ENCODE measurements at places on chromosomes 13 and 19. TPM values are rescaled to one million over a fixed set of nuclear protein-coding genes. Genes with fewer than 3 reads are reported as not detected.
A peak's percentile ranks its signal among the peaks of the same experiment; 100 is the strongest.

- no peak for DNase-seq
Observed at GRCh38 chr19:5958074-5958850, 19.7 kb downstream of the RANBP3 start.

GRCh38 chr13:113321546-113321945, 24.5 kb downstream of the LAMP1 start:
- DNase-seq: no peak

DNA sequence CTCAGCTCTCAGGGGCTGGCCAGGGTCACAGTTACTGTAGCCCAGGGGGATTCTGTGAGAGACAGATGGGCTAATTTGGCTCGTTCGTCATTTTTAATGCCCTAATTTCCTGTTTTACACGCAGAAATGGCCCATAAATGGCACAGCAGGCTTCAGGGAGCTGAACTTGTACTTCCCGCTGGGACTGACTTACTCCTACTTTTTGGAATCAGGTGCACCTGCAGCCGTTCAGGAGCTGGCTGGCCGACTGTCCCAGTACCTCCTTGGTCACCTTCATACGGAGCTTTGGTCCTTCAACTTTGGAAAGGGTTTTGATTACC, 62.4 kb upstream of the URI1 start:
- no peak for DNase-seq

- no peak for DNase-seq
Observed at GRCh38 chr19:45136507-45137178, 24.1 kb downstream of the NKPD1 start.

DNA sequence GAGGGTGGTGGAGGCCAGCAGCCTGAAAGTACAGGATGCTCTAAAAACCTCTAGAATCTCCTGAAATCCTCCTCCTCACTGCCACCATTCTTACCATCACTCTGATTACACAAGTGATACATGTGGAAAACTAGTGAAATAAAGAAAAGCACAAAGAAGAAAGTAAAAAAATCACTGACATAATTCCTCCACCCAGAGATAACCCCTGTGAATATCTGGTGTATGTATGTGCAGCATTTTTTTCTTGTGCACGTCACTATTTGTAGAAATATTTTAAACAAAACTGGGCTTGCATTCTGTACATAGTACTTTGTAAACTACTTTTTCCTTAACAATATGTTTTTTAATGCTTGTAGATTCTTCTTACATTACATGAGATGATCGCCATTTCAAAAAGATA, 73.2 kb downstream of the CDADC1 start:
- no peak for DNase-seq

DNA sequence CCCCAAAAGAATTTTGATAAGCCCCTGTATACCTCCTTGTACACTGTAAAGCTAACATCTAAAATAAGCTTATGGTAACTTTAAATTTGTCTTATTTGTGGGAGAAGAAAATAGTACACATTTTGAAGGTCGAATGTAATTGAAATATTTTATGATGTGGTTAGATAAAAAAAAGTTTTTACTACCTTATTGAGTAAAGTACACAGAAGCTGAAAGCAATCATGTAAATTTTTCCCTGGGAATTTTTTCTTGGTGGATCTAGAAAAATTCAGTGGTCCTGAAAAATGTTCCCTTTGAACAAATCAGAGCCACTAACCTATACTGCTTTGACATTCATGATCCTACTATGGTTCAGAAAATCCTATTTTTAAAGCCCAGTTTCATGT, 46.9 kb downstream of the SIPA1L3 start:
- no peak for DNase-seq

DNA sequence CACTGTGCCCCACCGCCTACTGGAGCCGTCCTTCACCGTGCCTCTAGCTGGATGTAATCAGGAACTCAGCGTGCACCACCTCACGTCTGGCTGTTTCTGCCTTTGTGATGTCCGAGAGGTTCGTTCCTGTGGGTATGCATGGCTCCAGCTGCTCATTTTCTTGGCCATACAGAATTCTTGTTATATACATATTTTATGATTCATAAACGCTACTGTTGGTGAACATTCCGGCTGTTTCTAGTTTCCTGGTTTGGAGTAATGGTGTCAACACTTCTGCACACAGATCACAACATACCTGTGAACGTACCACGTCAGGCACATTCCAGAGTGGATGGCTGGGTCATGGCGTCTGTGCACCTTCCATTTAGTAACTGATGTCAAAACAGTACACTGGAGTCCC, 14.6 kb downstream of the DCUN1D2 start:
- no peak for DNase-seq

- DNase-seq: no peak
Observed at GRCh38 chr13:110065780-110066179, 241.2 kb downstream of the COL4A1 start.

GRCh38 chr13:21078501-21078900, 17.1 kb upstream of the LATS2 start:
- no peak for DNase-seq

- DNase-seq: peak; percentile 67
Observed at GRCh38 chr19:5031231-5032100, 62.6 kb downstream of the KDM4B start.

DNA sequence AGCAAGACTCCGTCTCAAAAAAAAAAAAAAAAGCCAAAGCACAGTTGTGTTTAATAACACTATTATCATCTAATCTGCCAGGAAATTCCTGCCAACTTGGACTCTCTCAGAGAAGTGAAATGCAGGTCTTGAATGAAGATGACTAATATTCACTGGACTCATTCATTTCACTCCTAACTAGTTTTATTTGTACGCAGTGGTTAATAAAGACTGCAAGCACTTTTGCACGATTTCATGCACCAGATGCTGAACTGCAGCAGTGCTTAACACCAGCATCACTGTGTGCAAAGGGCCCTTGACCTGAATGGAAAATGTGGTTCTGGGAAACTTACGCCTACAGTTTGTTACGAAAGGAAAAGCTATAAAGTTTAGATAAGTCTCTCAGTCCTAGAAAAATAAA, 63.3 kb downstream of the DHRS12 start:
- no peak for DNase-seq

GRCh38 chr13:52644108-52644507, 1.9 kb downstream of the HNRNPA1L2 start:
- DNase-seq: no peak

DNA sequence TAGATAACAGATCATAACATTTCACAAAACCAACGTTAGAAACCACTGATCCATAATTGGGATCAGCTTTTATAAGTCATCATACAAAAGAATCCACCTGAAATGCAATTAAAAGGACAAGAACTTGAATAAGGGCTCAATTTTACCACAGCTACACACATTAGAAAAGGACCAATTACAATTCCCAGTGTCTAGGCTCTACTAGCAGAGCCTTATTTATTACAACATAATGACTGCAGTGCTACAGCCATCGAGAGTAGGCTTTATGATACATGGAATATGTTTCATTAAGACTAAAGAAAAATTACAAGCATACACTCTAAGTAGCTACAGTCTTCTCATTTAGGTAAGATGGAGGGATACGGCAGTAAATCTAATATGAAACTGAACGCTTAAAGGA, 2.9 kb downstream of the RBM26 start:
- DNase-seq: no peak

GRCh38 chr13:110396913-110397381, 89.9 kb downstream of the COL4A2 start:
- peak; percentile 45 for DNase-seq

DNA sequence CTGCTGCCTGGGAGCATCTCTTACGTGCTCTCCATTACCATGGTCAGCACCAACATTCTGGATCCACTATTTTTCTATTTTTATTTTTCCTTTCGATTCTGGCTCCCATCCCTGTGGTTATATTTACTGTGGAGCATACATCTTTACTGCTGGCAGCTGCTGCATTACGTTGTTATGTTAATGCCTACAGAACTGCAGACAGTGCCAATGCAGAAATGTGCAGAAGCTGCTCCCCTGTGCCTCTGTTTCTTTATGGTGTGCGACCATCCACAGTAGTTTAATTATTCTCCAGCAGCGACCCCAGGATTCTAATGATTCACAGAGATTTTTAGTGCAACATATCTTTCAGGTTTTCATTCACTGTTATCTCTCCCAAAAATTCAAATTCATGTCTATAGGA, 911.7 kb upstream of the SLITRK6 start:
- DNase-seq: no peak

DNA sequence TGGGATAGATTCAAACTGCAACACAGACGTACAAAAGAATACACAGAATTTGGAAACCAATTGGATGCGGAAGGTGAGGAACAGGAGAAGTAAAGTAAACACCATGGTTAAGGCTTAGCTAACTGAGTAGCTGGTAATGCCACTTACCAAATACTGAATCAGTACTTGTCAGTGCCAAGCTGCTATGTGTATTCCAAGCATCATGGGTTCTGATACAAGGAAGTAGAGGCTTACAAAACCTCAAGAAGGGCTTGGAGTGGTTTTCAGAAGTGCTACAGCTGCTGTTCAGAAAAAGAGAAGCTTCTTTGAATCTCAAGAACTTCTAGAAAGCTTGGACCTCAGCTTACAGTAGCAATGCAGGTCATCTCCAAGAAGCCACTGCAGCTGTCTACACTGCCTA, 35.9 kb upstream of the DCT start:
- no peak for DNase-seq

DNA sequence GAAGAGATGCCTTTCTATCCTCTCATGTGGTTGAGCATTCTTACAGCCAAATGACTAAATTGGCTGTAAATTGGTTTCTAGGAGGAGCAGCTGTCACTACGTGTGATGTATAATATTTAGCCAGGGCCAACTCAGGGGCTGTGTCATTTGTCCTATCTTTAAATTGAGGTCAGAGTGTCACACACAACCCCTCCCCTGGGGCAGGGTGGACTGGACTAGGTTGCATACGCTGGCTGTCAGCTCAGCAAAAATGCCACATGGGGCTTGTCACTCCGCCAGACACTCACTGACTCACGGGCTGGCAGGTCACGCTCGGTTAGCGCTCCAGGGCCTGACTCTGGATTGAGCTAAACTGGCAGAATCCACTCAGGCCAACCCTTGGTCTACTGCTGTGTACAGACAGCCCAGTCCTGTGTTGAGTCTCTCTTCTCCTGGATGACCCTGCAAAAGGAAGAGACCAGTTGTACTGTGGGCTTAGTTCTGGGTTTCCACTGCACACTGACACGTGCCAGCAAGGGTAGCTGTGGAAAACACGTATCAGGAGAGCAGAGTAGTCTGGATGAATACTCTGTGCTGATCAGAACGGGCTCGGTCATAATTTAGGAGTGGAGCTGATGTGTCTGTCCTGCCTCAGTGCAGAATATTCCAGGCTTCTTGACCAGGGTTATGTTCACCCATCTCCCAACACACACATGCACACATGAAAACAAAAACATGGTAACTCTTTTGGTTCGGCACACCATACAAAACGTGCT, 29.1 kb downstream of the SHISA2 start:
- DNase-seq: peak; percentile 10

DNA sequence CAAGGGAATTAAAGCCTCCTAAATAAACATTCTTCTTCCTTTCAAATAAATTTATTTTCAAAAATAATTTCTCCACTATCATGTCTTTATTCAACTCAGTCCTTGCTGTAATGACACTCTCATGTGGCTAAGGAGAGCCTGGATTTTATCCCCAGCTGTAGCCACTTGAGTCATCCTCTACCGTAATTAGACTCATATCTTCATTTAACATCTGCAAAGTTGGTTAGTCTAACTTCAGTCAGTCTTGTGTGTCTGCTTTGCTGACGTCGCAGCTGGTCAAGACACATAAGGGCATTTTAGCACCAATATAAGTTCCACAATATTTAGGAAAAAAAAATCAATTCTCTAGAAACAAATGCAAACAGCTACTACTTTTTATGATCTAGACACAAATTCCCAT, 776.4 kb upstream of the ATXN8OS start:
- no peak for DNase-seq

DNA sequence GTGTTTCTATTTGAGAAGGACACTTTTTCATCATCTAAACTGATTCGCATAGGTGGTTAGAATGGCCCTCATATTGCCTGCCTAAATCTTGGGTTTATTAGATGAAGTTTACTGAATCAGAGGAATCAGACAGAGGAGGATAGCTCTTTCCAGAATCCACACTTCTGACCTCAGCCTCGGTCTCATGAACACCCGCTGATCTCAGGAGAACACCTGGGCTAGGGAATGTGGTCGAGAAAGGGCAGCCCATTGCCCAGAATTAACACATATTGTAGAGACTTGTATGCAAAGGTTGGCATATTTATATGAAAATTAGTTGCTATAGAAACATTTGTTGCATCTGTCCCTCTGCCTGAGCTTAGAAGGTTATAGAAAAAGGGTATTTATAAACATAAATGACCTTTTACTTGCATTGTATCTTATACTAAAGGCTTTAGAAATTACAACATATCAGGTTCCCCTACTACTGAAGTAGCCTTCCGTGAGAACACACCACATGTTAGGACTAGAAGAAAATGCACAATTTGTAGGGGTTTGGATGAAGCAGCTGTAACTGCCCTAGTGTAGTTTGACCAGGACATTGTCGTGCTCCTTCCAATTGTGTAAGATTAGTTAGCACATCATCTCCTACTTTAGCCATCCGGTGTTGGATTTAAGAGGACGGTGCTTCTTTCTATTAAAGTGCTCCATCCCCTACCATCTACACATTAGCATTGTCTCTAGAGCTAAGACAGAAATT, 103.8 kb downstream of the TNFRSF19 start:
- DNase-seq: no peak

DNA sequence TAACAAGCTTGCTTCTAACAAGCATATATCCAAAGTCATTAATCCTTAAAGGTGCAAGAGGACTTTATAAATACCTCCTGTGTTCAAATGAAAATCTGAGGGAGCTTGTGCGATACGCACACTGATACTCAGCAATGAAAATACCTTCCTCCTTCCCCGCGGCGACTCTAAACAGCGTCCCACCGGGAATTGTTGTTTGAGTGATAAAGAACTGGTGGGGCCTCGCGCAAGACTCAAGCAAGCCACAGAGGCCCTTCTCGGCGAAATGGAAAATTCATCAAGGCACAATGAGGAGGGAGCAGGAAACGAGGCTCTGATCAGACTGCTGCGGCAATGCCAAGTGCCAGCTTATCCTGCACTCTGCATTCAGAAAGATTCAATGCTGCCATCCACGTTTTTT, 126.7 kb downstream of the ABCC4 start:
- no peak for DNase-seq

DNA sequence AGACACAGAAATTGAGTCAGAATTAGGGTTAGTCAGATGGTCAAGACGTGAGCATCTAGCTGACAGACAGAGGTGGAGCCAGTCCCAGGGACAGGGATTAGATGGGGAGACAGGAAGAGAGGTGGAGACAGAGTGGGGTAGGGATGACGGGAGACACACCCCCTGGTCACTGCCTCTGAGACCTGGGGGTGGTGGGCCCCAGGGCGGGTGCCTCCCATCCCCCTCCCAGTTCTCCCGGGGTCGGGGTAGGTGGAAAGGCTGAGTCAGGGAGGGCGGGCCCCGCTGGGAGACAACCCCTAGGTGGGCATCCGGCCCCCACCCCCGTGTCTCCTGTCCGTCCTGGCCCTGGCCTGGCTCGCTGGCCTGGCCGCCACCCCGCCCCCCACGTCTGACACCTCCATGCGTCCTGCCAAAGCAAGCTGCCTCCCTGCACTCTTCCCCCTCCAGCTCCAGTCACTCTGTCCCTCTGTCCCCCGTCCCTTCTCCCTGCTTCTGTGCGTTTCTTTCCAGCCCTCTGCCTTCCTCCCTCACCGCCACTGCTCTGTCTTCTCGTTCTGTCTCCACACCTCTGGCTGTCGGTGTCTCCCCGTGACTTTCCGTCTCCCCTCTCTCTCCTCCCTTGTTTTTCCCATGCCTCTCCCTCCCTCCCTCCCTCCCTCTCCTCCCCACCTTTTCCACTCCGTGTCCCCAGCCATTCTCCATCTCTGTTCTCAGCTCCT, 15.1 kb downstream of the CCDC97 start:
- peak; percentile 62 for DNase-seq

ENOX1 gene
- total RNA-seq: 0.87 TPM

ZNF823 gene
- 16.1 TPM for total RNA-seq

PLEKHF1 gene
- 2.8 TPM for total RNA-seq

BEST2 gene
- 207 TPM for total RNA-seq

JOSD2 gene
- 32.7 TPM for total RNA-seq

All from left colon (tissue), 2 donors.